Stimulated activated CD8-positive, alpha-beta memory T cell treated with anti-CD3 and anti-CD28 coated beads, Interleukin-2, amount 100 ng/mL, for 48 hours (primary cell): ENCODE measurements at places on chromosomes 6 and 20.

DNA sequence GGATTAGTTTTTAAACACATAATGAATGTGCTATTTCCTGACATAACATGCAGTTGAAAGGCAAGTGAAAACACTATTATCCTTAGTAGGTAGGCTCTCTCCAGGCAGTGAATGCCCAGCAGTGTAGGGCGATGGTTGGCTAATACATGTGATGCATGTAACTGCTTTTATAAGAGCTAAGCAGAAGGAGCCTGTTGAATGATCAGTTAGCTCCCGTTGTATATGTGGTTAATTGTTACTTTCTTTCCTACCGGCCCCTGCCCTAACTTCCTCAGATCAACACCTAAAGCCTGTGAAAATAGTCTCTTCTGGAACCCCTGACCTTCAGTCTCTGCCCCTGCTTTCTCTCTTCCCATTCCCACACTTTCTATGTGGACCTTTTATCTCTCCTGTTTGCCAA lies 10.5 kb downstream of the SOX4 start:
- DNase-seq, result no peak

DNA sequence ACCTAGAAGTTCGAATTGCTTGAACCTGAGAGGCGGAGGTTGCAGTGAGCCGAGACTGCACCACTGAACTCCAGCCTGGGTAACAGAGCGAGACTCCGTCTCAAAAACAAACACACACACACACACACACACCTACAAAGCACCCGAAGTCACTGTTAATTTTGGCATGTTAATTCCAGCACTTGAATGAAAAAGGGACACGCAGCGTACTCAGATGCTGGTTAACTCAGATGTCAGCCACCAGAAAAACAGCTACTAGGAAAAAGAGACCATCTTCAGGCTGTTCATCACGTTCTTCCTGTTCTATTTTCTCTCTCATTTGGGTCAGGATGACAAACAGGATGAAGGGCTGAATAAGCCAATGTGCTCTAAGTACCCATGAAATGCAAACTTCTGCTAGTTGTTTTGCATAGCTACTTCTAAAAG lies 46.9 kb downstream of the BLOC1S5 start:
- DNase-seq, result no peak

DNA sequence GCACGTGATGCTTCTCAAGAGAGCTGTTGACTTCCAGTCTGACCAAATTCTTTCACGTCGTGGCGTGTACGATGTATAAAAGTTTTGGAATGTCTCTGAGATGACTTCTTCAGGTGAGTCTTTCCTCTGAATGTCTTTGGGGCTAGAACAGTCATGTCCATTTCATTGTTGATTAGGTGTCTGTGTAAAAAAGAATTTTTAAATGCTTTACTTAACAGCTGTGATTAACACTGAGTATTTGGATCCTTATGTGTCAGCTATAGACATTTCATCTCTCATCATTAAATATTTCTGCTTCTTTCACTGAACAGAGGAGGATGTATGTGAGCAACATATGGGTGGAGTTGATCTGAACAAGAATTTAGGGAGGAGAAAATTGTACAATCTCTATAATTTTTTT lies 29.3 kb upstream of the KIF13A start:
- DNase-seq, result no peak

DNA sequence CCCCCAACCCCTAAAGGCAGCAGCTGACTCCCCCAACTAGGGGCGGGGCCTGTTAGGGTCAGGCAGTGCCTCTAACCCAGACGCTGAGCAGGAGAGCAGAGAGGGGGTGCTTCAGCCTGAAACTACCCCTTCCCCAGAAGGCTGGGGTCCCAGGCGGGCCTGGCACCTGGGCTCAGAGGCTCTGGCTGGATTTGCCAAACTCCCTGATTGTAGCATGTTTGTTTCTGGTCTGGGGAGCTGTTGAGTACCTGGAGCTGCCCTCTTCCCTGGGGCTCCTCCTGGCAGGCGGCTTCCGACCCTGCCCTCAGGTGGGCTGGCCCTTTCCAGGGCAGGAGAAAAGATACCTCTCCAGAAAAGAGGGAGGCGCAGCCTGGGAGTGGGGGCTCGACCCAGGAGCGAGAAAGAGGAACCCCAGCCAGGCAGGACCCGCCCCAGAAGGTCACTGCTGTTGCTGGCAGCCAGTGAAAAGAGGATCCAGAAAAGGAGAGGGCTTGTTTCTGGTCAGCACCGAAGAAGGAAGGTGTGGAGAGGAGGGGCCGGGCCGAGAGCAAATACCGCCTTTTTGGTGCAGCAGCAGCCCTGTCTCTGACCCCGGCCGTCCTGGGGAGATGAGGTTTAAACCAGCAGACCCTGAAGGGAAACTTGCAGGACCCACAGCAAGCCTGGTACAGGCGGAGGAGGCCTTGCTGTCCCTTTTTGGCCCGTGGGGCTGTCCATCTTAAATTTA lies 810 bp upstream of the ABHD16B start:
- no peak for DNase-seq

DNA sequence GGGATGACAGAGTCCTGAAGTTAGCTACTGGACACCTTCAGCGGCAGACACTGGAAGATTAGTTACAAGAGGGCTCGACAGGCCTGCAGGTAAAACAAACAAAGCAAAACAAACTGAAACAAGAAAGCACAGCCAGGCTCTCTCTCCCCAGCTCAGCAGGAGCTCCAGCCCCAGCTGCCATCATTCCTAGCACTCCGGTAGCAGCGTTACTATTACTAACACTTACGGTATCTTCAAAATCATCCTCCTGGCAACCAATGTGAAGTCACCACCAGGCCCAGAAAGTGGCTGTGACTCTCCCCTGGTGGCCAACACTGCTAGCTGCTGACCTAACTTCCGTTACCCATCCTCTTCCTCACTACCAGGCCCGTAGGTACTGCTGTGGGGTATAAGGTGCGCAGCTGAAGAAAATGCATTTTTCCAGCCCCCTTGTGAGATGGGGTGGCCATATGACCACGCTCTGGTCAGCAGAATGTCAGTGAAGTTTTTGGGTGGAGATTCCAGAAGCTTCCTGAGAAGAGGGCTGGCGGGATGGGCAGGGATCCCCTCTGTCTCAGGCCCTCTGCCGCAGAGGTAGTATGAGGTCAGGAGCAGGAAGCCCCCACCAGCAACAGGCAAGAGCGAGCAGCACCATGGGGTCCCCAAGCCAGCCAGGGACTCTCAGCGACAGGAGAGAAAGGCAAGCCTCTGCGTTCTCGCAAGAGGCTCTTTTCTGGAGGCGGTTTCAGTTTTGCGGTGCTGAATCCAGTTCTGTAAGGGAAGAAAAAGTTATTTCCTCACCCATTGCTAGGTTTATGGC lies 37.4 kb upstream of the TBXT start:
- DNase-seq, result no peak

- DNase-seq, result no peak
These were observed 10.0 kb downstream of the HSPA1B start for GRCh38 chr6:31837369-31838113.

- no peak for DNase-seq
These were observed 85.5 kb upstream of the ZNF217 start for GRCh38 chr20:53678990-53679596.

- no peak for DNase-seq
These were observed 415.6 kb upstream of the BTBD3 start for GRCh38 chr20:11502061-11502460.

DNA sequence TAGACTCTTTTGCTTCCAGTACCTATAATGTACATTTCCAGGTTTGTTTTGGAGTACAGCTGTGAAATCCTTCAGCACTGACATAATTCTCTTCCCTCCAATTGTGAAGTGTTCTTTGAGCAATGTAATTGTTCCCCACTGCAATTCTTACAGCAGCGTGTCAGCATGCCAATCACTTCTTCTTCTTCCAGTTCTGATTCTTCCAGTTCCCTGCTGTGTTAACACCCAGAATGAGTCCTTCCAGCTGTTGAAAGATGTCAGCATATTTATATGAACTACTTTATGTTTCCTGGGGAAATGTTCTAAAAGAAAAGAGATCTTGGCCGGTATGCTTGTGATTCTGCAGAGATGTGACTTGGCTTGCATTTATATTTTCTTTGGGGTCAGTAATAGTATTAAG lies 213.9 kb downstream of the UNC5CL start:
- no peak for DNase-seq

DNA sequence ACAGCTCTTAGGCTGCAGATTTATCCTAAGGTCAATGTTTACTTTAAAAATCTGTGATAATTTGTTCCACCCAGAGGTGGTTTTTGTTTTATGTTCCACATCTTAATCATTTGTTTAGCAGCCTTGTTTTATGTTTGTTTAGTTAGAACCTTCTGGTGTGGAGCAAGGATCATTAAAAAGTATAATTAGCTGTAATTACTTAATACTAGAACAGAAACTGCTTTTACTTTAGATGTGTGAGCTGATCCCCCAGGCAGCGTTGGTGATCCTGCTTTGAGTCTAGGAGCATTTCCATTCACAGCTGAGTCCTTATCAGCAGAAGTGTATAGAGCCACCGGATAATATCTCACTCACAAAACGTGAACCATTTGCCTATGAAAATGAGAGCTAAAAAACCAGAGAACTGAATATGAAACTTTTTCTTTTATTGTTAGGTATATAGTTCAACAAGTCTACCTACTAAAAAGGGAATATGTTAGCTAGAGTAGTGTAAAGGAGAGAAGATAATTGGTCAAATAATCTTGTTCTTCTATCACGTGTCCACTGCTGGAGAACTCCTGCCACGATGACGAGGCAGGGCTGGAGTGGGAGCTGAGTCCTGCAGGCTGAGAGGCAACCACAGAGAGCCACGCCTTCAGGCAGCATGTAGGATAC lies 78.5 kb downstream of the TRMT11 start:
- no peak for DNase-seq

DNA sequence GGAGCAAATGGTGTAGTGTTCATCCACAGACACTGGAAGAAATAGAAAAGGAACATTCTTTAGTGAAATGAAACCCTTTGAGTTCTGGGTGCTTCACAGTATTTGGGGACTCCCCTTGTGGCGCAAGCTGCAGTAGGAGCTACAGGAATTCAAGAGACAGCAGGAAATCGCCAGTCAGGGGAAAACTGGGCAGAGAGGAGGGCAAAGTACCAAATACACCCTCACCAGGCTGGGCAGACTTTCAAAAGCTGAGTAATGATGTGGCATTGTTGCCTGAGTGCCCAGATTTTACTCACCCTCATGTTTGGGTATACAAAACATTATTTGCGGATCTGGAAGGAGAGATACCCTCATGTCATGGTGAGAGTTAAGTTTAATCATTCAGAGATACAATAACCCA lies 97.9 kb downstream of the SOD2 start:
- no peak for DNase-seq

DNA sequence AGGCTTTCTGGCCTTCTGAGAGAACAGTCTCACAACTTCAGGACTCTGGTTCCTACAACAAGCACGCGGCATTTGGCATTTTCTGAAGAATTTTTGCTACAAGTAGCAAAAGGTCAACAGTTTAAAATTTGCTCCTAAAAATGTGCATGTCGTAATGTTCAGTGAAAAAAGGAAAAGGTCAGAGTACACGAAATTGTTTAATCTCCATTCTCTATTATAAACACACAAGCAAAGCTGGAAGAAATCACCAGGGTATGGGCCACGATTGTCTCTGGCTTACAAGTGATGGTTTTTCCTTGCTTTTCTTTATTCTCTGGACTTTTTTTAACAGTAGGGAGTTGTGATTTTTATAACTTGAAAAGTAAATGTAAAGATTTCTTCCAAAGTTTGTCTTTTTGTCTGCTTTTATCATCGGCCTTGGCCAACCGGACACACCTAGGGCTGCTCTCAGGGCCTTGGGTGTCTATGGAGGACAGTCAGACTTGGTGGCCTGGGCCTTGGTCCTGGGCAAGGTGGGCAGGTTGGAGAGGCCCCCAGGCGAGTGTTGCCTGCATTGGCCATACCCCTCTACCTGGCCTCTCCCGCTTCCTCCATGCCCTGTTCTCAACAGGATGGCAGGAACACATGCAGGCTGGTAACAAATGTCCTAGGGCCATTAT lies 32.4 kb downstream of the PLEKHG1 start:
- no peak for DNase-seq

- no peak for DNase-seq
These were observed 60.6 kb upstream of the ASIP start for GRCh38 chr20:34180460-34181120.

DNA sequence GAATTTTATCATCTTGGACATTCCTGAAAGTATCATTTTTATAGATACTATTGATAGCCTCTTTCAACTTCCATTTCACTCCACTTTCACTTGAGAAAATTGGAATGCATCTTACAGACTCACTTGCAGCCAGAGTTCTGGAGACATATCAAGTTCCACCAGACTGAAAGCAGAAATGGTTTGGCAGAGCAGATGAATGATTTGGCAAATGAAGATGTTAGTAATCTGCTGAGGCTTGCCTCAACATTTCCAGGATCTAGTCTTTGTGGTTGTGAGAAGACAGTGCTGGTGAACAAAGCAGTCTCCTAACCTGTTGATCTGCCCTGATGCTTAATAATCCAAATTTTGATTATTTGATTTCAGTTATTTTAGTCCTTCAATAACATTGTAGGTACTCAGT lies 202.6 kb downstream of the TRDN start:
- DNase-seq, result no peak

DNA sequence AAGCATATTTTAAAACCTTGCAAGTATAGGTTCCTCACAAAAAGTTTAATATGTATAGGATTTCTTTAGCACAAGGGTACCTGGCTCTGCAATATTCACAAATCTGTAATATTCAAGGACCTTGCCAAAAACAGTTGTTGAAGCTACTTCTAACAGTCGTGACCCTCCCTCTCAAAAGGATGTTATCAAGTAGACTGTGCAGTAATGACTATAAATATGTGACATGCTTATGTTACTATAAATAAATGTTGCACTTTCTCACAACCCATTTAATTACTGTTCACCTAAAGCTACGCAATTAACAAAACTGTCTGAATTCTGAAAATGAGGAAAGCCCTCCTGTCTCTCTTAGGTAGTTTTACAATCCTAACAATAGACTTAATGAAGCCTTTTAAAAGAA lies 41.8 kb downstream of the FYN start:
- no peak for DNase-seq

DNA sequence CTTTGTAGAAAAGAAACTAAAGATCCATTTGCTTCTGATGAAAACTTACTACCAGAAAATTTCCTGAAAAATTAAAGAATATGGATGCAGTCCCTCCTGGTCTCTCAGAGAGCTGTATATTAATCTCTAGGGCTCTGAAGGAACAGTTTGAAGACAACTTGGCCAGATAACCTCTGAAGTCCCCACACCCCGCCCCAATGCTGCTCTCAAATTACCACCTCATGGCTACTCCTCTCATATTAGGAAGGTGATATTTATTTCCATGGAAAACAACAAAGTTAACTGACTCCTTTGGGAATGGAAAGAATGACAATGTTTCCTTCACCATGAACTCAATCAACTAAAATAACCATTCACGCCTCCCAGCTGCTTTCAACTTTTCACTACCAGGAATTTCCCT lies 408.4 kb upstream of the FLRT3 start:
- no peak for DNase-seq

GRCh38 chr6:107488875-107489635 lies 862 bp upstream of the SOBP start:
- DNase-seq, result peak; percentile 3

DNA sequence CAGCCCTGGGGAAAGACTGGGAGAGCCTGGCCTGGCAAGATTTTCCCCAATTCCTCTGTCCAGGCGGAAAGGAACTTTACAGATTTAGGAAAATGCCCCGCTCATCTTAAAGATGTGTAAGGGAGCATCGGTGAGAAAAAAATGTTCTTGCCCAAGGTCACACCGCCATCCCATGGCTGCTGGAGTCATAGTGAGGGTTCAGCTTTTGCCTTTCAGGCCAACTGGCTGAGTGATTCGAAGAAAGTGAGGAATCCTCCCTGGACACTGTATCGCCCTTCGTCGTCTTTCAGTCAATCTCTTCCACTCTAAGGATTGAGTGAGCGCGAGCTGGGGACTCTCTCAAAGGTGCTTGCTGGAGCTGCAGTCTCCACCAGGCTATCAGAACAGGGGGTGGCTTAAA lies 1.4 kb downstream of the WFDC2 start:
- DNase-seq, result no peak
